Nephron progenitor cell (in vitro differentiated cells): ENCODE measurements at places on chromosomes 5 and 9.

GRCh38 chr9:94213511-94214124 is 45.5 kb upstream of the ZNF169 start:
- peak; percentile 76 for DNase-seq

DNA sequence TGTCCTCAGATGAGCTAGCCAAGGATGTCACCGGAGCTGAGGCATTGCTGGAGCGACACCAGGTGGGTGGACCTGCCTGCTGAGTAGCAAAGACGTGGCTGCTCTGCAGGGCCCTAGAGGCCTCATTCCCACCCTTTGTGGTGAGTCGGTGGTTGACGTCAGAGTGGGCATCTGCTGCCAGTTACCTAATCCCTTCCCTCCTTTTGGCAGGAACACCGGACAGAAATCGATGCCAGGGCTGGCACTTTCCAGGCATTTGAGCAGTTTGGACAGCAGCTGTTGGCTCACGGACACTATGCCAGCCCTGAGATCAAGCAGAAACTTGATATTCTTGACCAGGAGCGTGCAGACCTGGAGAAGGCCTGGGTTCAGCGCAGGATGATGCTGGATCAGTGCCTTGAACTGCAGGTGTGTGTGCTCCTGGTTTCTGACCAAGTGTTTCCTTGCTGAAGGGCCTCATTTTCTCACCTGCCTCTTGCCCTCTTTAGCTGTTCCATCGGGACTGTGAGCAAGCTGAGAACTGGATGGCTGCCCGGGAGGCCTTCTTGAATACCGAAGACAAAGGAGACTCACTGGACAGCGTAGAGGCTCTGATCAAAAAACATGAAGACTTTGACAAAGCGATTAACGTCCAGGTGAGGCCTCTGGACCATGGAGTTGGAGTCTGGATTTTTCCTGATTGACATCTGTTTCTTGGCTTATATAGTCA is 48.9 kb downstream of the DYNC2I2 start:
- DNase-seq = no peak

- DNase-seq = peak; percentile 72
These were observed 873 bp downstream of the C9orf50 start for GRCh38 chr9:129619787-129620668.

GRCh38 chr9:83041771-83042170 is 21.2 kb downstream of the RASEF start:
- DNase-seq = no peak

- DNase-seq = no peak
These were observed 79.1 kb upstream of the CPEB4 start for GRCh38 chr5:173809014-173809413.

GRCh38 chr5:140560227-140560626 is 3.0 kb upstream of the SRA1 start:
- DNase-seq = no peak

DNA sequence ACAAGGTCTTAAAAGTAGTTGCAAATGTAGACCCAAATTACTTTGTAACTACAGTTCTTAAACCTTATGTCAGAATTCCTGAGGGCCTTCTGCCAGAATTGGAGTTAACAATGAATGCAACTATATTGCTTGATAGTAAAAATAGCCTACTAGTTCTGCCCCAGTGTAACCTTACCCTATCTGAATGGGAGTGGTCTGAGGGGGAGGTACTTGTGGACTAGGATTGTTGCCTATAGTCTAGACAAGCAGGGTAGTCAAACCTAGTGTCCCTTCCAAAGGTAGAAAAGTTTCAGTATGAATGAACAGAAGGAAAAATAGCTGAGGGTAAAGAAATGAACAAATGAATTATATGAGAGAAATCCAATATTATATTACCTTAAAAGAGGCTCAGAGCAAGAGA is 242.2 kb downstream of the PJA2 start:
- no peak for DNase-seq

- no peak for DNase-seq
These were observed 5.1 kb downstream of the ITGA2 start for GRCh38 chr5:52994266-52994665.
